Activated naive CD4-positive, alpha-beta T cell treated with anti-CD3 and anti-CD28 coated beads, Interleukin-2, amount 10 ng/mL, durations not matched to agents 7 days and 5 days (primary cell): ENCODE measurements at places on chromosomes 11 and 22.

DNA sequence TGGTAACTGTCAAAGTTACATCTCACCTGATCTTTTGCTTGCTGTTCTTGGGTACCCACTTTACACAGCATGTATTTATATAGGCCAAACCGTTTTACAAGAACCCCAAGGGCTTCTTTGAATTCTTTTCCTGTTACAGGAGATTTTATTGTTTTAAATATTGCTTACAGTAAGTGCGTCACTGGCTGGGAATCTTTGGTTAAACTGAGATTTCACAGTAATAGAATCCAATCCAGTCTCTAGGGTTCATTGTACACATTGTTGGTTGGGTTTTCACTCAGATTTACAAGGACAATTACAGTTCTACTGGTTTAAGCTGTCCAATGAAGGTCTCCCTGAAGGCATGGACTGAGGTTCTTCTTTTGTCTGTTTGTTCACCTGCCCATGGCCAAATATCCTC, 171.7 kb downstream of the INSC start:
- DNase-seq = no peak

- DNase-seq = no peak
Observed at GRCh38 chr22:50489363-50490243, 2.9 kb downstream of the MIOX start.

- no peak for DNase-seq
Observed at GRCh38 chr11:35787013-35787504, 124.5 kb downstream of the TRIM44 start.

- DNase-seq = no peak
Observed at GRCh38 chr11:46293641-46294103, 16.2 kb downstream of the CREB3L1 start.

DNA sequence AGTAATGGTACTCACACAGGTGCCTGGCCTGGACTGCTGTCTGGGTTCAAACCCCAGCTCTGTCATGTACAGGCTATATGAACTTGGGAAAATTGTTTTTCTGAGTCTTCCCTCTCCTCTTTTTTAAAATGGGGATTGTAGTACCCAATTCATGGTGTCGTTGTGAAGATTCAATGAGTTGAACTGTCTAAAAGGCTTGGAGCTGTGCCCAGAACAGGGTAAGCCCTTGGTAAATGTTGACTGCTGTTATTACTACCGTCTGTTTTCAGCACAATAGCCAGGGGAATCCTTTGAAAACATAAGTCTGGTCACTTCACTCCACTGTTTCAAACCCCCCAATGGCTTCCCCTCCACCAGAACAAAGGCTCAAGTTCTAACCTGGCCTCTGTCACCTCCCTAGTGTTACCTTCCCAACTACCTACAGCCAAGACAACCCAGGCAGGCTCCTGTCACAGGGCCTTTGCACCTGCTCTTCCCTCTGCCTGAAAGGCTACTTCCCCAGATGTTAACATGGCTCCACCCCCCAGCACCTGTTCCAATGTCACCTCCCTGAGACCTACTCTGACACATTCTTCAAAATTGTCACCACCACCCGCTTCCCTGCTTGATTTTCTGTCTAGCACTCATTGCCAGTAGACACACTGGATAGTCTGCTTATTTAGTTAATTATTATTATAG, 152.8 kb downstream of the CHST1 start:
- DNase-seq = no peak
